NT2/D1 (cell line): ENCODE measurements at places on chromosomes 7 and 10.

DNA sequence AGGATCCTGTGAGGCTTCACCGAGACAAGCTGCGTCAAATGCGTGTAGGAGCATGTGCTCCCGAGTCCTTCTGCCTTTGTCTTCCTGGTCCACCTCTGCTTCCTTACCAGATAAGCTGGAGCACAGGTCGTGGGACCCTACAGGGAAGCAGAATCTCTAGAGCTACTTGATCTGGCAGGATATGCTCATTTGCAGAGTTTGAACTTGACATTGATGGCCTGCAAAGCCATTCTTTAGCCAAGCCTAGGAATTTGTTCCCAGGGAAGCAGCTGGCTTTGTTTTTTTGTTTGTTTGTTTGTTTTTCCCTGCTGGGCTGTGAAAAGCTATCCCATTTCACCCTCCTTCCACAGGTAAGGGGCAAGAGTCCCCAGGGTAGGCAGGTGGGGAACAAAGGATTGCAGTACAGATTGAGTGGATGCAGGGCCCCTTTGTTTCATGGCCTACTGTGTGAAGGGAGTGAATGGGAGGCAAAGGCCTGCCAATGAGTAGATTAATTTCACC is 200.0 kb upstream of the BMPER start:
- peak; percentile 63 for DNase-seq

GRCh38 chr10:79173582-79174262 is 105.0 kb downstream of the ZMIZ1 start:
- DNase-seq, result no peak

DNA sequence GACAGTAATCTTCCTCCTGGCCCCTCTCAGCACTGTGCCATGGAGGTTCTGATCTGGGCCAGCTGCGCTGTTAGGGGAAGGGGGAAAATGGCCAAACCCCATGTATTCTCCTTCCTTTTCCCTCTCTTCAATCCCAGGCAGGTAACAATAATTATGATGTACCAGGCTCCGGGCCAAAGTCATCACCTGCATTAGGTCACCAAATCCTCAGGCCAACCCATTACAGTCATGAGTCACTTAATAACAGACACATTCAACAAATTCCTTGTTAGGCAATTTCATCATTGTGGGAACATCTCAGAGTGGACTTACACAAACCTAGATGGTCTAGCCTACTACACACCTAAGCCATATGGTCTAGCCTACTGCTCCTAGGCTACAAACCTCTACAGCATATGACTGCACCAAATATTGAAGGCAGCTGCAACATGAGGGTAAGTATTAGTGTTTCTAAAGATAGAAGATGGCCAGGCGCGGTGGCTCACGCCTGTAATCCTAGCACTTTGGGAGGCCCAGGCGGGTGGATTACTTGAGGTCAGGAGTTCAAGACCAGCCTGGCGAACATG is 2.2 kb upstream of the HSPB1 start:
- DNase-seq, result no peak

- DNase-seq, result no peak
These were observed 6.1 kb upstream of the SH3PXD2A start for GRCh38 chr10:103861505-103861904.

DNA sequence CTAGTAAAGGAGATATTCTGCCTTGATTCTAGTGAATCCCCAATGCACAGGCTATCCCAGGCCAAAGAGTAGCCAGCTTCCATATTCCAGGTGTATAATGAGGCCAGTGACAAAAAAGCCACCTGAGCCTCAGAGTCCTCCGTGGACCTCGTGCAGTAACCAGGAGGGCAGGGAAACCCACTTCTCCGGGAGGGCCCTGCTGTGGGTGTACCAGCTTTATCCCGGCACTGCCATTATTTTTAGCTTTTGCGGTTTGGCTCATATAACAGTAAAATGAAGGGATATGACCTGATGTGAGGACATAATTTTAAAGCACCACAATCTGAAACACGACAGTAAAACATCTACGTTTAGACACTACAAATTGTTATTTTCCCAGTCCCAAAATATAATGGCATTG is 109.0 kb downstream of the SVIL start:
- DNase-seq, result no peak

DNA sequence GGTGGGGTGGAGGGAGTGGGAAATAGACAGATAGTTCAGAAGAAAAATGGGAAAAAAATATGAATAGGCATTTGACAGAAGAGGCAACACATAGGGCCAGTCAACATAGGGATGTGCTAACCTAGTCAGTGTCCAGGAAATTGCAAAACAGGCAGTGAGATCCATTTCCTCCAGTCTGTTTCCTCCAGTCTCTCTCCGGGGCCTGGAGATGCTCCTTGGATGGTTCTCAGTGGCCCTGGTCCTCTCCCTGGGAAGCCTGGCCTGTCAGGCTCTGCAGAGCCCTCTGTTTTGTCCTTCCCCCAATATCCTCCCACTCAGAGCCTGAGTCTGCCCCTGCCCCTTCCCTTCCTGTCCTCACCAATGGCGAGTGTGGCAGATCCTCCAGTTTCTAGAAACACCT is 52.6 kb downstream of the SYPL1 start:
- DNase-seq, result no peak

DNA sequence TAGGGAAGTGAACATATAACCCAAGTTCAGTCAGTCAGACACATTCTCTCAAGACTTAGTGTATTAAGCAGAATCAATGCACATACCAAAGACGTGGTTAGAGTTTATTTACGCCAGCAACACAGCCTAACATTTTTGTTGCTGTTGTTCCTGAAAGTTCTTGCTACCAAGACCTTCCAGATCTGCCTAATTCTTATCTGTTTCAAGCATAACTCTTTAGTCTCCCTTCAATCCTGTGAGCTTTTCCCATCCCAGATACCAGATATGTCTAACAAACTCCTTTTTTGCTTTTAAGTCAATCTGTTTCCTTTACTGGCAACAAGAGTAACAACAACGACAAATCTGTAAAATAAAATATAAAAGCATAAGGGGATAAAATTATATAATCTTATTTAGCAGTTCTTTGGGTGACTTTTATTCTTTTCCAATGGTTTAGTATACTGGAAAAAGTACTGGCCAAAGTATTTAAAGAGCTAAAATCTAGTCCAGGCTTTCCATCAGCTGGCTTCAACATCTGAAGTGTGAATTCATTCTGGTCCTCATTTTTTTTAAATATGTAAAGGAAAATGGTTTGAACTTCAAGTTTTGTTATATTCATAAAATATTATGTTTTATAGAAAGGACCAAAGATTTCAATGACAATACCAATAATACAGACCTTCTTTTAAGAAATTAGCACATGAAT is 193.8 kb downstream of the IMMP2L start:
- no peak for DNase-seq

GRCh38 chr7:157871681-157872080 is 534.9 kb downstream of the DNAJB6 start:
- DNase-seq, result no peak

DNA sequence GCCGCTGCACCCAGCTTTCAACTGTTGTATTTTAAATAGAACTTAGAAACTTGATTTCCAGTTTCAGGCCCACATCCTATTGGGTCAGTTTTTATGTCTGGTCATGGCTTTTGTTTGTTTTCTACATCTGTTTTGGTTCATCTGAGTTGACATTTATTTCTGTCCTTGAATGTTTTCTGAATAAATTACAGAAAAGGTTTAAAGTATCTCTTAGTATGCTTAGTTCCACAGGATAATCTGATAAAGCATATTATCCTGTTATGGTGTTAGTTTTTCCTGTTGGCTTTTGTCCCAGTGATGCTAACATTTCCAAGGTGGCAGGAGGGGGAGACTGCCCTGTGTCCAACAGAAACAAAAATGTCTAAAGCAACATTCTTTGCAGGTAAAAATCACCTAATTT is 733.2 kb downstream of the INHBA start:
- no peak for DNase-seq

DNA sequence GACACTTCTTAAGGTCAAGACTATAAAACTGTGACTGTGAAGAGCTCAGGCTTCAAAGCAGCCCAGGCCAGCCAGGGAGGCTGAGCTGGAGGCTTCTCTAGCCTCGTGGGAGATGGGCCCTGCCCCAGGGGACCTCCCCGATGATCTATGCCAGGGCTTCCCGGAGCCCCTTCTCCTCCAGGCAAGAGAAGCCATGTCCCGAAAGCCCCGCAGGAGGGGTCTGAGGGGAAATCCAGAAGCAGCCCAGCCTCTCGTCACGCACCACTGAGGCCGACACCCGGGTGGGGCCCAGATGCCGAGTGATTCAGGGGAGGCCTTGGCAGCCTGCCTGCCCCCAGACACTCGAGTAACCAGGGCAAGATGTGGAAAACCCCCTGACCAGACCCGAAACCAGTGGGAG is 63.7 kb downstream of the PROSER2 start:
- DNase-seq, result no peak

DNA sequence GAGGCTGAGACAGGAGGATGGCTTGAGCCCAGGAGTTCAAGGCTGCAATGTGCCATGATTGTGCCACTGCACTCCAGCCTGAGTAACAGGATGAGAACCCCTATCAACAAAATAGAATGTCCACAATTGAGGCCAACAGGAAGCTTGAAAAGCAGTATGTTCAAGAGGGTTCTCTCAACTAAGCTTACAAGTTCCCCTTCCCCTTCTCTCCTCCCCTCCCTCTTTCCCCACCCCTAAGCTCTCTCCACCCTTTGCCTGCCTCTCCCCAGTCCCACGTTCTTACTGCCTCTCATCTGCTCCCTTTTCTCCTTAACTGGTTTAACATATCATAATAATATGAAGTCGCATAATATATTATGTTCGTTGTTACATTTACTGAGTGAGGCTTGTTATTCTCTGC is 35.4 kb downstream of the KIAA1549 start:
- no peak for DNase-seq

DNA sequence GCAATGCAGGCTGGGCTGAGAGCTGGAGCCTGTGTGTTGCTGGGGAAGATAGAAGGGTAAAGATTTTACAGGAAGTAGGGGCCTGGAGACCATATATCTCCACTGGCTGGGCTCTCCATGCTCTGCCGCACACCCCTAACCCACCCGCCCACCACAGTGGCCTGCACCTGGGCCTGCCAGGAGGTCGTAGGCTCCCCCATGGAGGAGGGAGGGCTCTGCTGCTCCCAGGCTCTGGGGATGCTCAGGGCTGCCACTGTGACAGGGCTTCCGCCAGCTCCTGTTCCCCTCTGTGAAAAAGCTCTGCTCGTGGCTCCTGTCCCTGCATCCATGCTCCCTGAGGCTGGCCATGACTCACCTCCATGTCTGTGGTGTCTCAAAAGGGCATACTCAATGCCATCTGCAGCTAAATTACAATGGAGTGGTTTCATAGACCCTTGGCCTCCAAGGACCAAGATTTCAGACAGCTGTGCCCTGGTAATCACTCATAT is 106.0 kb downstream of the CXCL12 start:
- no peak for DNase-seq

DNA sequence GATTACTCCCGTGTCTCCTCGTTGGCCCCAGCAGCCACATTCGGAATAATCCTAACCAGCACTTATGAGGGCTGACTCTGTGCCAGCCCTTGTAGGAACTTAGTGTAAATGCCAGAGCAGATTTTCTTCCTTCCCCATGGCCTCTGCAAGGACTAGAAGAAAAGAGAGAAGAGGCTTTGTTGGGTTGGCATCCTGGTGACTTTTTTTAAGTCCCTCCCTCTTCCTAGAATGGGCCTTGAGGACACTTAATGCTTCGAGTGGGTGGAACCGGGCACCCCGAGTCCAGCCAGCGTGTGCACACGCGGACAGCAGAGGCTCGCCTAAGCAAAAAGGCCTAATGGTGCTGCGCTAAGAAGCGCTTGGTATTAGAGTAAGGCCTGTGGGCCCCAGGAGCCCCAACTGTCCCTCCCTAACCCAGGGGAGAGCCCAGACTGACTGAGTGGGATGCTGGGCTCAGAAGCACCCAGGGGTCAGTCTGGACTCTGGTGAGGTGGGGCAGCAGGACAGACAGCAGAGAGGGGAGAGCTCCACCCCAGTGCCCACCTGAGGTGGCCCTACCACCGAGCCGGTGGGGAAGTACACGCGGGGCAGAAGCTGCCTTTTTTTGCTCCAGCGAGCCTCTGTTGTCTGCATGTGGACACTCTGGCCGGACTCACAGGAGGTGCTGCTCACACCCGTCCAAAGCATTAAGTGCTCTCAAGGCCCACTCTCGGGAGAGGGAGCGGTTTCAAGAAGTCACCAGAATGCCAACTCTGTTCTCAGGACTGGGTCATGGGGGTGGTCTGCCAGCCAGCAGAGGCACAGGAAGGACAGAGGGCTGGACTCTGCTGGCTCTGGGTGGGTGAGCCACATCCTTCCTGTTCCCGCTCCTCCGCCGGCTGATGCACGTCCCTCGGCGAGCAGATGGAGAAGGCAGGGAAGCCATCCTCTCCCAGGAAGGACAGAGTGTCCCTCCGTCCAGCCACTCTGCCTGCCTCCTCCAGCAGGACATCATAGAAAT is 12.5 kb downstream of the ITPRIP start:
- DNase-seq, result no peak

DNA sequence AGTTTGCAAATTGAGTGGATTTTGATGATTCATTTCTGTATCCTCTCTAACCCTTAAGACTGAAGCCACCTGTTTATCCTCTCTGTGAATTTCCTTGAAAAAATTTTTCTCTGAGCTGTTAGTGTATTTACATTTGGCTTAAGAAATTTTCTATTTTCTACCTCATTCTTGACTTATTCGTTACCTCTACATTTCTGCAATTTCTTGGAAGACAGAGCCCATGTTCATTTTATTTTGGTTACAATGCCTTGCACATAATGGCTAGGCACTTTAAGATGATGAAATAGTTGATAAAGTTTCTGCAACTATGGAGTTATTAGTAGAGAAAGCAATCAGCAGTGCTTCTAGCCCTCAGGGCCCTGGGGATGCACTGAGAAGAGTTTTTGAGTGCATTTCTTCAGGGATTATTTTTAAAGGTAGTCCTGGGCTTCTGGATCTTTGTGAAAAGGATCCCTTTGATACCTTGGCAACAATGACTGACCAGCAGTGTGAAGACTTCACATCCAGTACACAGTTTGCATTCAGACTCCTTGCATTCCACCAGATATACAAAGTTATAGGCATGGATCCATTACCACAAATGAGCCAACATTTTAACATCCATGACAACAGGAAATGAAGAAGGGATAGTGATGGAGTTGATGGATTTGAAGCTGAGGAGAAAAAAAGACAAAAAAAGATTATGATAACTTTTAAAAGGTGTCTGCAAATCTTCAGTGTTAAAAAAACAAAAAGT is 68.2 kb downstream of the CH25H start:
- DNase-seq, result no peak

DNA sequence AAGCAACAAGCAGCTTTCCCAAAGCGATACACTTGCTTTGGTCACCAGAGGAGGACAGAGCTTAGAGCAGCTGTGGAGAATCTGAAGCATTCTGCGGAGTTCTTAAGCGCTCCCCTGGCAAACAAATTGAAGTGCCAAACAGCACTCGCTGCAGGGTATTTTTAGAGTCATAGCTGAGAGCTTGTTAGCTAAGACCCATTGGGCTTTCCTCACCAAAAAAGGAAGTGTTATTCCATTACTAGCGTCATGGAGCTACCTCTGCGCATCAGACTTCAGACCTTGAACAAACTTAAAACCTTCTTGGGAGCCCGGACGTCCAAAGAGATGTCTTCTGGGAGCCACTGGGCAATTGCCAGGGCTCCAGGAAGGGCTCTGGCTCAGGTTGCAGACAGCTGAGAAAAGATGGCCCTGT is 23.2 kb upstream of the BMPR1A start:
- no peak for DNase-seq

GRCh38 chr7:5695727-5696345 is 85.6 kb downstream of the RNF216 start:
- no peak for DNase-seq

GRCh38 chr7:130804220-130804619 is 70.2 kb upstream of the KLF14 start:
- DNase-seq, result no peak

GRCh38 chr7:84194484-84195271 is at the start of gene SEMA3A:
Gene SEMA3A (minus strand): TSS chr7:84194789. CDS start chr7:84194586, 203 bp downstream.
- DNase-seq, result peak; percentile 39
